ENCODE measurements at places on chromosomes 1 and 21. TPM values are rescaled to one million over a fixed set of nuclear protein-coding genes. Genes with fewer than 3 reads are reported as not detected.

The KCNJ15 gene
- total RNA-seq, result 0.43 TPM

The FABP3 gene
- total RNA-seq, result 23.9 TPM

The PFDN2 gene
- 63.1 TPM for total RNA-seq

The BPNT1 gene
- total RNA-seq, result 53.4 TPM

The BNIPL gene
- total RNA-seq, result 3.8 TPM

The NHLH1 gene
- 0.13 TPM for total RNA-seq

The ASPM gene
- 7.6 TPM for total RNA-seq

The NPR1 gene
- total RNA-seq, result 2.8 TPM

DNA sequence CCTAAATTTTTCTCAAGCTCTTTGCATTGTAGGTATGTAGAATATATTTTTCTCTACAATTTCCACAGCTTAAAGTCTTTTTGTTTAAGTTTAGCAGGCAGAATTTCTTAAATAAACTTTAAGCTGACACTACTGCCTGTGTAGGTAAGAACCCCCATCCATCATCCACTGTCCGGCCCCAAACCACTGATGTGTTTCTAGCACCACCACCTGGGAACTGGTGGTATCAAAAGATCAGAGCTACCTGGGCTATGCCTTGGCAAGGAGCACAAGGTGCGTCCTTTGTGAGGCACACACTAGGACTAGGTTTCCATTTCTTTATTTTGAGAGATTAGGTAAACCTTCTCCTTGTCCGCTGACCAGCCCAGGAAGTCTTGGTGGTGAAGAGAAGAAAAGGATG, 10.5 kb upstream of the LELP1 start:
- H3K4me1 ChIP-seq, result no peaks in the 10 kb centered on the region
- DNase-seq, result no peak
- H3K27ac ChIP-seq, result no peak overlapping the region

- H3K4me1 ChIP-seq, result peaks cover 13% of the 10 kb centered on the region
- peak overlapping the region; percentile 9 for H3K27ac ChIP-seq
- DNase-seq, result peak; percentile 49
- no peaks in the 10 kb centered on the region for H3K36me3 ChIP-seq
- H3K4me3 ChIP-seq, result no peak overlapping the region
These were observed 86.4 kb downstream of the TMEM53 start for GRCh38 chr1:44587796-44588460.

- H3K36me3 ChIP-seq, result no peaks in the 10 kb centered on the region
These were observed 540 bp downstream of the BCAN start for GRCh38 chr1:156642265-156643048.

DNA sequence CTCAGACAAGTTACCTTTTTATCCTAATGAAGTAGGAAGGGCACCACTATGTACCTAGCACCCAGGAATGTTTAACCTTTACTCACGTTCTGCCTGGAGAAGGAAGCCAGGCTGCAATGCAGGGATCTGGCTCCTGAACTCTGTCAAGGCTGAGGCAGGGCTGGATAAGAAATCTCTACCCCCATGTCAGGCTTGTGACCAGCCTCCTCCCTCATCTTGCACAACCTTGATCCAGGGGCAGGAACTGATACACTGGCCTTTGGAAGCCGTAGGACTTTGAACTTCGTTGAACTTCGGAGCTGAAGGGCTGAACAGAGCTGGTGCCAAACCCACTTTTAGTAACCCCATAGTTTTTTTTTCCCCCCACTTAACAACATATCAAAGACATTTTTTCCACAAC, 8.0 kb upstream of the AKR1A1 start:
- H3K4me3 ChIP-seq, result no peak overlapping the region
- peak; percentile 74 for DNase-seq
- no peaks in the 10 kb centered on the region for H3K4me1 ChIP-seq
- peak overlapping the region; percentile 50 for H3K27ac ChIP-seq

DNA sequence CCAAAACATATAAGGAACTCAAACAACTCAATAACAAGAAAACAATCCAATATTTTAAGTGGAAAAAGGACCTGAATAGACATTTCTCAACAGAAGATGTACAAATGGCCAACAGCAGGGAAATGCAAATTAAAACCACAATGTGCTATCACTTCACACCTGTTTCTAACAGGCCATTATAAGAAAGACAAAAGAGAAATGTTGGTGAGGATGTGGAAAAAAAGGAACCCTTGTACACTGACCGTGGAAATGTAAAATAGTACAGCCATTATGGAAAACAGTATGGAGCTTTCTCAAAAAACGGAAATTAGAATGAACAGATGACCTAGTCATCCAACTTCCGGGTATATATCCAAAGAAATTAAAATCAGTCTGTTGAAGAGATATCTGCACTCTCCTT, 37.8 kb upstream of the CD2 start:
- H3K27ac ChIP-seq, result no peak overlapping the region
- DNase-seq, result no peak
- H3K4me1 ChIP-seq, result peaks cover 4% of the 10 kb centered on the region

- no peak overlapping the region for H3K27ac ChIP-seq
- no peak overlapping the region for H3K4me3 ChIP-seq
- H3K36me3 ChIP-seq, result no peaks in the 10 kb centered on the region
- H3K4me1 ChIP-seq, result no peaks in the 10 kb centered on the region
- no peaks in the 10 kb centered on the region for H3K27me3 ChIP-seq
- DNase-seq, result no peak
These were observed 2.9 kb upstream of the FCMR start for GRCh38 chr1:206924592-206925105.

DNA sequence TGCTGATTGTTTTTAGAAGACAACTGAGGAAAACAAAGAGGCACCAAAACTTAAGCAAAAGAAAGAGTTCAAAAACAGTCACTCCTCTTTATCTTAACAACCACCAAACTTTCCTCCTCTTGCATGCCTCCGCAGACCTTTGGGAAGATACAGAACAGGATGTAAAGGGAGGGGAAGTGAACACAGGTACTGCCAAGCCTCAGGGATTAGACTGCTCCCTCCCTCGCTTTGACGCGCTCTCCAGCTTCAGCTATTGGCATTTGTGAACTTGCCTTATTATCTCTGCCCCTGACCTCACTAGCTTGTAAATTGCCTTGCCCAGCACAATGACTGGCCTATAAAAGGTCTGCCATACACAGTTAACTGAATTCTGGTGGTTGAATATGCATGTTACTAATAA, 4.8 kb upstream of the SRP9 start:
- peak overlapping the region; percentile 57 for H3K27ac ChIP-seq
- H3K4me3 ChIP-seq, result no peak overlapping the region

DNA sequence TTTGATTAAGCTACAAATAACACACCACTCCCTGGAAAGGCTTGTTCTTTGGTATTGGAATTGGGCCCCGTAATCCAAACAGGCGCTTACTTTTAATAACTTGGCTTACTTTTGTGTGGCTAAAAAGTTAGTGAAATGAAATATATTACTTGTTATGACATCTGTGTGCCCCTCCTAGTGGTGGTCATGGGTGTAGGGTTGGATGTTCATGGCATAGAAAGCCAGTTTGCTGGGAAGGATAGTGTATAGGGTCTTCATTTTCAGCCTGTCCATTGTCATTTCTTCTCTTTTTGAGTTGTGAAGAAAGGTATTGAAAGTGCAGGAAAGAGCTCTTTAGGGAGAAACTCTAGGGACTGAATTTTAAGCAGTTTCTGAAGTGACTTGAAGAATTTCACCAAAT, 5.9 kb downstream of the CDC14A start:
- no peak for DNase-seq
- H3K27me3 ChIP-seq, result no peaks in the 10 kb centered on the region
- no peaks in the 10 kb centered on the region for H3K36me3 ChIP-seq
- no peak overlapping the region for H3K27ac ChIP-seq
- H3K4me1 ChIP-seq, result peaks cover 7% of the 10 kb centered on the region
- no peak overlapping the region for H3K4me3 ChIP-seq

- H3K4me3 ChIP-seq, result no peak overlapping the region
- no peaks in the 10 kb centered on the region for H3K27me3 ChIP-seq
- no peak for DNase-seq
- H3K36me3 ChIP-seq, result no peaks in the 10 kb centered on the region
- peak overlapping the region; percentile 17 for H3K27ac ChIP-seq
- no peaks in the 10 kb centered on the region for H3K4me1 ChIP-seq
These were observed 59.8 kb upstream of the SIPA1L2 start for GRCh38 chr1:232689711-232690110.

DNA sequence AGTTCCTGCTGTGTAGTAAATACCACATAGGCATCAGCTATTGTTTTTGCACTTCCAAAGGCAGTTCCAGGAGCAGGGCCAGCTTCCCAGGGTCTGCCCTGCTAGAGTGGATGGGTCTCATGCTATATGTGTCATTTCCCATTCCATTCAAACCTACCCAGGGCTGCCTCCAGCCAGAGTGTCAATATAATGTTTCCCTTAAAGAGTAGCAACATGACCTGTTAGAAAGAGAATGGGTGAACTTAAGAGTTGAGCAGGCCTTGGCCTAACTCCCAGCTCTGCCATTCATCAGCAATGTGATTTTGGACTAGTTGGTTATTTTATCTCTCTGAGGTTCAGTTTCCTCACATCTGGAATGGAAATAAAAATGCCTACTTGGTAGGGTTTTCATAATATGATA, 44.9 kb downstream of the RAB3B start:
- H3K27ac ChIP-seq, result no peak overlapping the region
- DNase-seq, result no peak
- no peaks in the 10 kb centered on the region for H3K4me1 ChIP-seq
- no peaks in the 10 kb centered on the region for H3K27me3 ChIP-seq
- no peak overlapping the region for H3K4me3 ChIP-seq

DNA sequence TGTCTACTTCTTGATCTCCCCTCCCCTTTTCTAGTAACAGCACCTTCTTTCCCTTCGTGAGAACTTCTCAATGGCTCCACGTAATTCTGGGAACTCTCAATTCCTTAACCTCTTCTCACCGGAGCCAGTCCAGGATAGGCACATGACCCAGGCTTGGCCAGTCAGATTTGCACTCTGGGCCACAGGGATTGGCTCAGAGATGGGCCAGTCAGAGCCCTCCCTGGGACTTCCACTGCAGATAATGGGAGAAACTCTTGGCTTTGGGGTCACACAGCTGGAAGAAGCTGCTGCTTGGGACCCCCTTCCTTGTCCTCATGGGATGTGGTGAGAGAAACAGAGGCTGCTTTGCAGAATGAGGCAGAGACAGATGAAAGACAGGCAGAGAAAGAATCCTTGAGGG, 302.3 kb downstream of the PTPRU start:
- no peaks in the 10 kb centered on the region for H3K4me1 ChIP-seq
- DNase-seq, result no peak
- H3K36me3 ChIP-seq, result no peaks in the 10 kb centered on the region
- no peak overlapping the region for H3K27ac ChIP-seq
- no peaks in the 10 kb centered on the region for H3K27me3 ChIP-seq

- H3K4me3 ChIP-seq, result no peak overlapping the region
- no peaks in the 10 kb centered on the region for H3K4me1 ChIP-seq
- no peak overlapping the region for H3K27ac ChIP-seq
- H3K27me3 ChIP-seq, result no peaks in the 10 kb centered on the region
- no peak for DNase-seq
These were observed 1381.8 kb downstream of the MRPL39 start for GRCh38 chr21:24225431-24225830.

DNA sequence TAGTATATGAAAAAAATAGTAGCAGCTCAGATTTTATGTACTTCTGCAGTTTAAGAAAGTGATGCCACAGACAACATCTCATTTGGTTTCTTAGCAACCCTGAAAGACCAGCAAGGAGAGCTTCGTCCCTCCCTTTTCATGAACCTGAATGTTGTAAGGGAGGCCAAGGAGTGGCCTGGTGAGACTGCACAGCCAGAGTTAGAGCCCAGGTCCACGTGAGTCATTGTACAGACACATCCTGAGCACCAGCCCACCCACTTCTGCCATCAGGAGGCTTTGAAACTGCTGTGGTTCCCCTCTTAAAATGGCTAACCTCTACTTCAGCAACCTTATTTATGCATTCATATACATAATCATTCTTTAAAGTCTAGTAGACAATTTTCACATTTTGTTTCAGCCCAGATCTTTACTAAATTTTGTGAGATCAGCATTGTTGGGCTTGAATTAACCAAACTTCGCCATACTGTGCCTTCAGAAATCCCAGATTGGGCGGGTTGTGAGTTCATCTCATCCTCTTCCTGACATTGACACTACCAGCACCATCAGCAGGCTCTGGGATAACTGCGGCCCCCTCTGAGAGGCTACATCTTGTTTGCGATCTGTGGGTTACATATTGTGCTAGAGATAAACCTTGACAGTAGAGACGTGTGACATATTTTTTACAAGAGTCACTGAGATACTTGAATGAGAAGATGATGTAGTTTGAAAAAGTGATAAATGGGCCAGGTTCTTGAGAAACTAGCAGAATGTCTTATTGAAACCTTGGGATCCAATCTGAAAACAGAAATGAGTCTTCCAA, 106.7 kb downstream of the CAMTA1 start:
- no peak overlapping the region for H3K4me3 ChIP-seq
- no peaks in the 10 kb centered on the region for H3K36me3 ChIP-seq

- no peak overlapping the region for H3K4me3 ChIP-seq
- H3K27me3 ChIP-seq, result no peaks in the 10 kb centered on the region
- DNase-seq, result no peak
These were observed 9.4 kb upstream of the TMEM52 start for GRCh38 chr1:1928231-1929101.

GRCh38 chr1:223340637-223341036, 23.3 kb downstream of the SUSD4 start:
- DNase-seq, result no peak
- H3K4me1 ChIP-seq, result peaks cover 16% of the 10 kb centered on the region
- H3K36me3 ChIP-seq, result no peaks in the 10 kb centered on the region
- no peaks in the 10 kb centered on the region for H3K27me3 ChIP-seq
- no peak overlapping the region for H3K4me3 ChIP-seq

GRCh38 chr21:34730194-34730593, 61.4 kb downstream of the CLIC6 start:
- H3K4me3 ChIP-seq, result no peak overlapping the region
- no peaks in the 10 kb centered on the region for H3K36me3 ChIP-seq
- no peaks in the 10 kb centered on the region for H3K27me3 ChIP-seq
- no peaks in the 10 kb centered on the region for H3K4me1 ChIP-seq
- DNase-seq, result no peak
- no peak overlapping the region for H3K27ac ChIP-seq

DNA sequence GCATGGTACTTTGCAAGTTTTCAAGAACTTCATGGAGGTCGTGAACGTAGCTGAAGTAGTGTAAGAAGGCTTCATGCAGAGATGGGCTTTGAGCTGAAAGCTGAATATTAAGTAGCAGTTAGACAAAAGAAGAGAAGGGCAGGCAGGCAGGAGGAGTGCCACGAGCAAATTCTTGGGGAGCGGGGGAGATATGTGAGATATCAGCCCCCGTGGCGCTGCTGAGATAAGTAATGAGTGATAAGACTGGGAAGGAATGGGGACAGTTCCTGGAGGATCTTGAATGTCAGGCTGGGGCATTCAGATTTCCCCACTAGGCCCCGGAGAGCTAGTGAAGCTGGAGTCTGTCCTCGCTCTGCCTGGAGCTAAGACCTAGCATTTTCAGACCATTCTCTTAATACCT, 27.9 kb upstream of the KIRREL1 start:
- H3K27me3 ChIP-seq, result no peaks in the 10 kb centered on the region
- no peaks in the 10 kb centered on the region for H3K36me3 ChIP-seq
- H3K4me1 ChIP-seq, result peaks cover 44% of the 10 kb centered on the region
- H3K4me3 ChIP-seq, result no peak overlapping the region

GRCh38 chr1:41891199-41891896, 27.4 kb downstream of the HIVEP3 start:
- peaks cover 7% of the 10 kb centered on the region for H3K4me1 ChIP-seq
- no peaks in the 10 kb centered on the region for H3K27me3 ChIP-seq
- no peak overlapping the region for H3K27ac ChIP-seq
- H3K4me3 ChIP-seq, result no peak overlapping the region
- no peaks in the 10 kb centered on the region for H3K36me3 ChIP-seq

- no peaks in the 10 kb centered on the region for H3K27me3 ChIP-seq
- no peak overlapping the region for H3K4me3 ChIP-seq
- H3K27ac ChIP-seq, result no peak overlapping the region
- no peaks in the 10 kb centered on the region for H3K4me1 ChIP-seq
- H3K36me3 ChIP-seq, result no peaks in the 10 kb centered on the region
These were observed 175.6 kb downstream of the FCRL5 start for GRCh38 chr1:157376681-157377080.

Measured in hepatocyte (in vitro differentiated cells).